ENCODE measurements at places on chromosomes 1 and 21.

- peaks cover 2% of the 10 kb centered on the region for H3K27me3 ChIP-seq
- peaks cover 4% of the 10 kb centered on the region for H3K4me1 ChIP-seq
- H3K36me3 ChIP-seq, result no peaks in the 10 kb centered on the region
- DNase-seq, result no peak
- no peak overlapping the region for H3K4me3 ChIP-seq
- no peak overlapping the region for H3K27ac ChIP-seq
Observed at GRCh38 chr1:232620356-232620969, 9.5 kb downstream of the SIPA1L2 start.

- H3K27ac ChIP-seq, result no peak overlapping the region
- no peak for DNase-seq
- peaks cover 7% of the 10 kb centered on the region for H3K36me3 ChIP-seq
- H3K4me3 ChIP-seq, result no peak overlapping the region
- H3K4me1 ChIP-seq, result peaks cover 7% of the 10 kb centered on the region
- H3K27me3 ChIP-seq, result no peaks in the 10 kb centered on the region
Observed at GRCh38 chr1:99979091-99979490, 9.3 kb downstream of the SLC35A3 start.

DNA sequence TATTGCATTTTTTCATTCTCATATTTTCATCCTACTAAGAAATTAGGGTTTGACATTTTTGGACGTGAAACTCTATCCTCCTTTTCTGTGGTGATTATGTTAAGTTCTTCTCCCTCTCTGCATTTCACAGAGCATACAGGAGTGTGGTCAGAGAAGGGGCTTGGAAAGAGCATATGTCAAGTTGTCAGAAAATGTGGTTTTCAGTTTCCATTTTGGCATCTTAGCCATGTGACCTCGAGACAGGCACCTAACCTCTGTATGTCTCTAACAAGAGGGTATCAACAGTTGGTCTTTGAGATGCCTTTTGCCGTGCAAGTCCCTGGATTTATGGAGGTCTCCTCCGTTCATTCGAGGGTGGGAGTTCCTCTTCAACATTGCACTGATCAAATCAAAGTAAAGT, 140.7 kb downstream of the CYYR1 start:
- no peak overlapping the region for H3K27ac ChIP-seq
- peaks cover 2% of the 10 kb centered on the region for H3K27me3 ChIP-seq
- no peak for DNase-seq

DNA sequence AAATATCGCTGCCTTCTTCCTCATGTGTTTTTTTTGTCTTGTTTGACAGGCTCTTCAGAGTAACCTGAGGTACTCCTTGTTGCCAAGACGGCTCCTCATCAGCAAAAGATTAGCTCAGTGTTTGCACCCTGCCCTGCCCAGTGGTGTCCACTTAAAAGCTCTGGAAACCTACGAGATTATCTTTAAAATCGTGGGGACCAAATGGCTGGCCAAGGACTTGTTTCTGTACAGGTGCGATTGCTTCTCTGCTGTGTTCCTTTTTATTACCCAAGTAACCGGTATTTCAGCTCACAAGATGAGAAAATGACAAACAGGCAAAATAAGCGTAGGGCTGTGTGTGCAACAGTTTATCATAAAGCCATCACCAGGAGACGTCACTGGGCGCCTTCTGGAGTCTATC, 42.4 kb downstream of the DOP1B start:
- no peak overlapping the region for H3K4me3 ChIP-seq
- H3K4me1 ChIP-seq, result peaks cover 14% of the 10 kb centered on the region
- H3K36me3 ChIP-seq, result peaks cover 7% of the 10 kb centered on the region
- DNase-seq, result no peak
- H3K27me3 ChIP-seq, result no peaks in the 10 kb centered on the region

- DNase-seq, result peak; percentile 100
- peak within 1 kb of the TSS; percentile 97 for H3K27ac ChIP-seq
- H3K4me3 ChIP-seq, result peak within 1 kb of the TSS; percentile 84
Observed at GRCh38 chr1:207321079-207321789, at the start of gene CD55. CD55 (plus strand) TSS chr1:207321678; CDS start chr1:207321766, 88 bp downstream.

DNA sequence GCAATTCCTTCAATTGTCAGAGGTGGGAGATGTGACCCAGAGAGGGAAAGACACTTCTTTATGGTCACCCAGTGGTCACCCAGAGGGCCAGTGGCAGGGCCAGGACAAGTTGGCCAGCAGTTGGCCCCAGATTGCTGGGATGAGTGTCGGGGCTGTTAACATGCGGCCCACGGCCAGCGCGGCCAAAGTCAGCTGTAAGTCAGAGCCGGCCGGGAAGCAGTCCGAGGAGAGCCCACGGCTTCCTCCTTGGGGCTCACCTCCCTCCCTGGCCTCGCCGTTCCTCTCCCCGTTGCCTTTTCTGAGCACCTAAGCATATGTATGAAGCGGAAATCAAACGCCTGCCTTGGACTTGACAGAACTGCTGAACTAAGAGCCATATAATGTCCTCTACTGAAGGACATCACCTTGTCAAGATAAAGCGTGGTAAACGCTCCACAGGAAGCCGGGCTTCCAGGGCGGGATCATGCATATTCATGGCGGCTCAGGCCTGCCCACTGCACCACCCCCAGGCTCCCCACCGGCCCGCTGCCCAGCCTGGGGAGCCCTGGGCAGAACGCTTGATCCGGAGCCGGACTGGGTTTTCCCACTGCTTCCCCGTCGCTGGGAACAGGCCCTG, 245.4 kb upstream of the POU3F1 start:
- H3K4me1 ChIP-seq, result no peaks in the 10 kb centered on the region
- no peak for DNase-seq
- H3K27me3 ChIP-seq, result peaks cover 48% of the 10 kb centered on the region
- no peaks in the 10 kb centered on the region for H3K36me3 ChIP-seq
- no peak overlapping the region for H3K27ac ChIP-seq

GRCh38 chr1:116940814-116941599, 31.3 kb downstream of the PTGFRN start:
- H3K4me1 ChIP-seq, result peaks cover 30% of the 10 kb centered on the region
- H3K36me3 ChIP-seq, result no peaks in the 10 kb centered on the region
- DNase-seq, result no peak
- no peak overlapping the region for H3K27ac ChIP-seq

GRCh38 chr1:5453347-5453746, 538.9 kb downstream of the NPHP4 start:
- no peaks in the 10 kb centered on the region for H3K36me3 ChIP-seq
- no peaks in the 10 kb centered on the region for H3K4me1 ChIP-seq
- H3K27me3 ChIP-seq, result no peaks in the 10 kb centered on the region
- no peak overlapping the region for H3K27ac ChIP-seq
- no peak overlapping the region for H3K4me3 ChIP-seq
- no peak for DNase-seq

GRCh38 chr1:160580221-160580812, 1.0 kb upstream of the CD84 start:
- peaks cover 78% of the 10 kb centered on the region for H3K4me1 ChIP-seq
- H3K36me3 ChIP-seq, result peaks cover 33% of the 10 kb centered on the region
- peak overlapping the region; percentile 12 for H3K4me3 ChIP-seq
- no peak for DNase-seq

DNA sequence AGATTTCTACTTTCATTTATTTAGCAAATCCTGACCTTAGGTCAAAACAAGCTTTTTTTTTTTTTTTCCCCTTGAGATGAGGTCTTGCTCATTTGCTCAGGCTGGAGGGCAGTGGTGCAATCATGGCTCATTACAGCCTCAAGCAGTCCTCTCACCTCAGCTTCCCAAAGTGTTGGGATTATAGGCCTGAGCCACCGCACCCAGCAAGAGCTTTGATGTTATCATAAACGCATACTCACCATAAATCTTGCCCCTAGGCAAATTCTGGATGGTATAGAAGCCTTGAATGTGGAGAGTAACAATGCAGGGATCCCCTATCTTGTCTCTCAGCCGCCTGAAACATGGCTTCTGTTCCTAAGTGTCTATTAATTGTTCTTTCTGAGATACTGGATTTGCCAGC, 24.8 kb upstream of the CLDN8 start:
- no peak for DNase-seq
- no peak overlapping the region for H3K4me3 ChIP-seq
- H3K4me1 ChIP-seq, result no peaks in the 10 kb centered on the region
- H3K27ac ChIP-seq, result no peak overlapping the region

DNA sequence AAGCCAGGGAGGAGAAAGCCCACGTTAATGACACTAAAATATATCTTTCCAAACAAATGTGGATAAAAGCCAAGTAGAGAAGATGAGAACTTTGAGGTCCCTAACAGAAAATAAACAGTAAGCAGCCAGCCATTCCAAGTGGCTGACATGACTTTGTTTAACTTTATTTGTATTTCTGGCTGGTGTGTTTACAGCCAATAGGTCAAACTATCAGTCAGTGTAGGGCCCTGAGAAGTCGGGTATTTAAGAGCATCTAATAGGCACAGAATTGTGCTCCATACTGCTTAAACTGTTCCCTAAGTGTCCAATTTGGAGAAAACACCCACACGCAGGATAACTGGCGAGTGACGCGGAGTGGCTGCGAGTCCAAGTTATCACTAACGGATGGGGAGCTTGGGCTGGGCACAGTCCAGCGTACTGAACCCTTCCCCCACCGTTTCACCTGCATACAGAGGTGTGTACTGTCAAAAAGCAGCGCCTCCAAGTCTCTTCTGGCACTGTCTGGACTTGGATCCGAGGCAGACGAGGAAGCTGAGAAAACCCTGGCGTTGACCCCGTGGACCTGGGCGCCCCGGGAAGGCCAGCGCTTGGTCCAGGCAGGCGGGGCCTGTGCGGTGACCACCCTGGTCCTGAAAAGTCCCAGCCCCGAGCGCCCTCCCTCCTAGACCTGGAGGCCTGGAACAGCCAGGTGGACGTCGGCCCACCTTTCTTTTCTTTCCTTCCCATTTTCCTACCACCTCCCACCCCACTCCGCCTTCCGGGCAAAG, 662 bp upstream of the LGALS8 start:
- peaks cover 16% of the 10 kb centered on the region for H3K36me3 ChIP-seq
- H3K27me3 ChIP-seq, result no peaks in the 10 kb centered on the region
- H3K4me1 ChIP-seq, result peaks cover 13% of the 10 kb centered on the region
- H3K27ac ChIP-seq, result peak overlapping the region; percentile 97

GRCh38 chr1:240455228-240455821, 156.6 kb downstream of the GREM2 start:
- H3K36me3 ChIP-seq, result no peaks in the 10 kb centered on the region
- H3K4me1 ChIP-seq, result no peaks in the 10 kb centered on the region
- DNase-seq, result no peak
- no peaks in the 10 kb centered on the region for H3K27me3 ChIP-seq
- H3K27ac ChIP-seq, result no peak overlapping the region

DNA sequence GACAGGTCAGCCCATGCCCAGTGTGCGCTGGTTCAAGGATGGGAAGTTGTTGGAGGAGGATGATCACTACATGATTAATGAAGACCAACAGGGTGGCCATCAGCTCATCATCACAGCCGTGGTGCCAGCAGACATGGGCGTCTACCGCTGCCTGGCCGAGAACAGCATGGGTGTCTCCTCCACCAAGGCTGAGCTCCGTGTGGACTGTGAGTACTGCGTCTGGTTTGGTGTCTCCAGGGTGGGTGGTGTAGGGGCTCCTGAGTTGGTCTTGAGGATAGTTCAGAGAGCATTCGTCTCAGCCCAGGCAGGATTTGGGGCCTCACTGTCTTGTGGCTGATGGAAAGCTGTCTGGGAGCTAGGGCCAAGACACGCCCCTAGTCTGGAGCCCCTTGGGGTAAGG, 83.2 kb downstream of the TRIM11 start:
- H3K4me1 ChIP-seq, result no peaks in the 10 kb centered on the region
- no peaks in the 10 kb centered on the region for H3K27me3 ChIP-seq
- H3K4me3 ChIP-seq, result no peak overlapping the region
- DNase-seq, result no peak

DNA sequence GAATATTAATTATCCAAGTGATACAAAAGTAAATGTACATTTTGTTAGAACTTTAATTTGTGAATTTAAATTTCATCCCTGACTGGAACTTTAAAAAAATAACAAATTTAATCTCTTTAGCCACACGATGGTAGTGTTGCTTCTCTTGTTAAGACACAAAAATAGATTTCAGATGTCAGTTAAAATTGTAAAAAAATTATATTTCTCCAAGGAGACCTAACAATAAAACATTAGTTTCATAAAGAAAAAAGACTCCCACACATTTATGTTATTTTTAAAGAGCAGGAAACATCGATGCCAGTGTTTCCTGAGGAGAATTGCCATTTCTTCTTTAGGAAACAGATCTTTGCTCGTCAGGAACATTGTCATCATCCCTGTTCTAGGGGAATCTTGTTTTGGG, 74.0 kb upstream of the DEPDC1 start:
- H3K27ac ChIP-seq, result no peak overlapping the region
- DNase-seq, result no peak

- no peak overlapping the region for H3K27ac ChIP-seq
- H3K27me3 ChIP-seq, result no peaks in the 10 kb centered on the region
- DNase-seq, result peak; percentile 1
- no peaks in the 10 kb centered on the region for H3K36me3 ChIP-seq
- no peak overlapping the region for H3K4me3 ChIP-seq
Observed at GRCh38 chr21:21921410-21922232, 923.4 kb downstream of the NCAM2 start.

DNA sequence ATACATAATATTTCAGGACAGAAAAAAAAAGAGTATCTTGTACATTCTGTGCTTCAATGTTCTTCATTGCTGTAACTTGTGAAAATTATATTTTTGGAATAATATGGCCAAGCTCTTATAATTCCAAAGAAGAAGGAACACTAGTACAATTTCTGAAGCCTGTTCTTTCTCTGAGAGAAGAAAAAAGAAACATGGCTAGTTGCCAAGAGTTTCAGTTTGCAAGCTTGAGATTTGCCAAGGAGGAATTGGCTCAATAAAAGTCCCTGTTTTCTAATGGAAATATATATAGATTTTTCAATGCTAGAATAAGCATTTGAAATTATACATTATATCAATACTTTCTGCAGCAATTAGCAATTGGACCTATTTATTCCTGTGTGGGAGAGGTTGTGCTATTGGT, 285.2 kb upstream of the NEGR1 start:
- H3K36me3 ChIP-seq, result no peaks in the 10 kb centered on the region
- no peaks in the 10 kb centered on the region for H3K27me3 ChIP-seq
- DNase-seq, result no peak
- no peak overlapping the region for H3K27ac ChIP-seq

DNA sequence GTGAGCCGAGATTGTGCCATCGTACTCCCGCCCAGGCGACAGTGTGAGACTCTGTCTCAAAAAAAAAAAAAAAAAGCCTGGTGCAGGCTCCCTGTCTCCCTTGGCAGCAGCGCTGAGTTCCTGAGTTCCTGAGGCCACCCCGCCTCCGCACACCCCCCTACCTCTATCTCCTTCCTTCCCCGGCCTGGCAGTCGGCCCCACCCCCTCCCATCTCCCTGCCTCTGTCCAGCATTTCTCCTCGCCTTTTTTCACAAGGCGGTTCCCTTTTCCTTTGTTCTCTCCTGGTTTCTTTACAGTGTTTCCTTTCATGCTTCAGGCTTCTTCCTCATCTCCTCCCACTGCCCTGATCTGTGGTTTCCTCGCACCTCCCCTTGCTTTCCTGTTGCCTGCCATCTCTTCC, 2.7 kb downstream of the RORC start:
- no peak overlapping the region for H3K4me3 ChIP-seq
- H3K4me1 ChIP-seq, result peaks cover 65% of the 10 kb centered on the region
- H3K36me3 ChIP-seq, result no peaks in the 10 kb centered on the region
- H3K27me3 ChIP-seq, result no peaks in the 10 kb centered on the region
- peak; percentile 26 for DNase-seq
